ENCODE measurements at places on chromosomes 16 and 17.

DNA sequence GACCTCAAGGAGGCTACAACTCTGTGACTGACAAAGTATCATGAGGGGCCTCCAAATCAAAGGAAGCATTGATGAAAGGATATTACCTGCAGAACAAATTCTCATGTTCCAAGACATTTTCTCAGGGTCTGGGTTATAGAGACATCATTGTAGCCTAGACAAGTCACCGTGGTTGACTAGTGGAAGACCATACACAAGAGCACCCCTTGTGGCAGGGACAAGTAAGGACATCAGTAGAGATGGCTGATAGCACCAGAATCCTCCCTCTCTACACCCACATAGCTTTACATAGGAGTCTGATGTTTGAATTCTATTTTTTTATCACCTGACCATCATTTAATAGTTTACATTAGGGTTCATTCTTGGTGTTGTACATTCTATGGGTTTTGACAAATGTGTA lies 32.5 kb upstream of the CDH8 start:
- DNase-seq: no peak

GRCh38 chr16:48334325-48334724 lies 50.9 kb downstream of the SIAH1 start:
- DNase-seq: no peak

- no peak for DNase-seq
These were observed 7.7 kb downstream of the IL34 start for GRCh38 chr16:70653809-70654771.

- no peak for DNase-seq
These were observed 74.4 kb downstream of the METRNL start for GRCh38 chr17:83153681-83154310.

DNA sequence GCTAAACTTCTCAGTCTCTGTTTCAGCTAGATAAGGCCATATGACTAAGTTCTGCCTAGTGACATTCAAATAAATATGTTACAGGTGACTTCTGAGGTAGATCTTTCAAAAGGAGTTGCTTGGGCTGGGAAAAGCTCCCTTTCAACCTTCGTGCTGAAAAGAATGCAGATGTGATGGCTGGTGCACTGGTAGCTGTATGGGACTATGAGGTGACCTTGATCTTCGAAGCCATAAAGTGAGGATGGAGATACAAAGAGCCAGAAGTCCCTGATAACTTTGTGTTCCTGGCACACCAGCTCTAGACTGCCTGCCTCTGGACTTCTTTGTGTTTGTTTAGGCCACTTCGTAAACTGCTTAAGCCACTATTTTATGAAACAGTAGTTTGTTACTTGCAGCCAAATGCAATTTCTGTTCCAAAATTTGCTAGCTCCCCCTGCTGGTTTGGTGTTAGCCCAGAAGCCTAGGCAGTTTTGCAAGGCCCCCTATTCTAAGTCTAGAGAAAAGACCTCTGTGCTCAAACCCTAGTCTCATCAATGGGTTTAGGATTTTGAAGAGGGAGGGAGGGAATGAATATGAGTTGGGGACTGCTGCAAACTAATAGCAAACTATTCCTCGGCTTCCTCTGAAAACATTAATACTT lies 23.3 kb upstream of the ERCC4 start:
- DNase-seq: no peak

DNA sequence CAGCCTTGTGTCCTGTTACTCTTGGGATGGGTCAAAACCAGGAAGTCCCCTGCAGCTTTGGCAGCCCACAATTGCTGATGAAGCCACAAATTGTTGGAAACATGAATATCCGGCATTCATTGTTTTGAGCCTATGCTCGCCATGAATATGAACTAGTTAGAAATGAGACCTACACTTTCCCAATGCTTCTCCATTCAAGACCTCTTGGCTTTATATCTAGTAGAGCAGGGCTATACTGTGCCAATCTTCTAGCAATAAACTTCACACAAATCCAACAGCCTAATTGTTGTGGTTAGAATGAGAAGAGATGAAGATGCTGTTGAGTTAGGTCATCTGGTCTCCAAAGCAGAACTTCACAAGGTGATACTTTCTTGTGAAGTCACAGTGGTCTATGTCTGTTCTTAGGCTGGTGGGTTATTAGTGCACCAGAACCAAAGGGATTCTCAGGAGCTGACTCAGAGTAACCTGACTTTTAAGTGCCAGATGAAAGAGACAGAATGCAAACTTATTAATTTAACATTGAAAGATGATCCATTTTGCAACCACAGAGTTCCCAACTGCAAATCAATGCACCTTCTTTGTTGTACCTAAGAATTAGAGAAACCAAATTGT lies 13.7 kb upstream of the KRT23 start:
- no peak for DNase-seq

DNA sequence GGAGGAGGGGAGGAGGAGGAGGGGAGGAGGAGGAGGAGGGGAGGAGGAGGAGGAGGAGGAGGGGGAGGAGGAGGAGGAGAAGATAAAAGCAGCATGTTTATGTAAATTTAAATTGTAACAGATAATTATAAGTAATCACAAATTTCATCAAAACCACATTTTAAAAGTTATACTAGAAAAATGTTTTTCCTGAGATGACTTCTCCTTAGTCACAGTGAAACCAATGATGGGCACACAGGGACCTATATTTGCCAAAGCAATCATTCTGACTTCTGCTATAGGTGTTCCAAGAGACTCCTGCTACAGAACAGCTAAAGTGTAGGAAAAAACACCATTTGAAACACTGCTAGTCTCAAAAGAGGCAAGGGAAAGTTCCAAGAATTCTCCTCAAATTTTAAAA lies 66.4 kb downstream of the CEP95 start:
- no peak for DNase-seq

GRCh38 chr17:50547035-50547735 lies at the start of gene SPATA20:
Gene SPATA20, plus strand, starts transcription at chr17:50547174. Its CDS starts 35 bp downstream, at chr17:50547209.
- DNase-seq: no peak

DNA sequence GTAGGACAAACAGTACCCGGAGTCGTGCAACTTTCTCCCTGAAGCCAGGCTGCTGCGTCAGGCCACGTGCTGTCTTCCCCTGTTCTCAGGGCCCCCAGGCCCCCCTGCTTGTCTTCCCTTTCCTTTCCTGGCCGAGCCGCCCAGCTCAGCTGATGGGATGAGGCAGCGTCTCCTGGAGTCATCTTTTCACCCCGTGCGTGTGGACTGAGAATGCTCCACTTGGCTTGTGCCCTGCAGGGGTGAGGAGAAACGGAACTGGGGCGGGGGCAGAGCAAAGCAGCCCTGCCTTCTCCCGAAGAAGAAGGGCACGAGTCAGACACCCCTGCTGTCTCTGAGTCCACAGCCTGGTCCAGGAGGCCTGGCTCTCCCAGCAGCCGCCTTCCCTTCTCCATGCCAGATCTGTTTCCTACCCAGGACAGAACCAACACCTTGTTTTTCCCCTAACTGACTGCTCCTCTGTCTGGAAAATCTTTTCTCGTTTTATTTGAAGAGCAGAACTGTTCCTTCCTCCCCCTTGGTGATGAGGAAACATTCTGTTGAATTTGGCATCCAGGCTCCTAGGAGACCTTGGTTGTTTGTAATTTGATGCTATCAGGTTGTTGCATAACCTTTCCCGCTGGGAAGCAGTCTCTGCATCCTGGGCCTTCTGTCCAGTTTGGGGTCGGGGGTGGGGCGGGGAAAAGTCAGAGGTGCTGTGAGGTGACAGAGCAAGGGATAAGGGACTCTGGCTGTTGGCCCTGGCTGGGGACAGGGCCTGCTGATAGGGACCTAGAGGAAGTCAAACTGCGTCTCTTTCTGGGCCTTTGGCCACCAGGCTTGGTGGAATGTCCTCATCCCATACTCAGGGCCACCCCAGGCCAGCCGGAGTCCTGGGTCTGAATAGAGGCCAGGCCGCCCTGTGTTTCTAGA lies 78.8 kb downstream of the WIPI1 start:
- DNase-seq: no peak

DNA sequence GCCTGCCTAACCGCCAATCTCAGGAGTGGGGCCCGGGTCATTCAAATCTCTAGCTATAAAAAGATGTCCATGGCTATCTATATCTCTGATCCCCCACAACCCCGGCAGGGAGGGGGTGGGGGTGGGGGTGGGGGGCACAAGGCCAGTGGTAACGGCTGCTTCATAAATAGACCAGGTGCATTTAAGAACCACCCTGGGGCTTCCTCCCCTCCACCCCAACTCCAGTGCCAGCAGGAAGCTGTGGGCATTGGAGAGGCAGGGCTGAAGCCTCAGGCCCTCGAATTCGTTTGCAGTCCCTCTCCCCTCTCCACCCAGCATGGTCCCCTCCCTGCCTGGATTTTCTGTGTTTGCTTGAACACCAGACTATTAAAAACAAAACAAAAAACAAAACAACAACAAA lies 56.0 kb downstream of the RAP1GAP2 start:
- DNase-seq: no peak

GRCh38 chr17:43528319-43528987 lies 17.7 kb downstream of the ETV4 start:
- no peak for DNase-seq

- DNase-seq: no peak
These were observed 124.5 kb upstream of the LHX1 start for GRCh38 chr17:36812762-36813161.

DNA sequence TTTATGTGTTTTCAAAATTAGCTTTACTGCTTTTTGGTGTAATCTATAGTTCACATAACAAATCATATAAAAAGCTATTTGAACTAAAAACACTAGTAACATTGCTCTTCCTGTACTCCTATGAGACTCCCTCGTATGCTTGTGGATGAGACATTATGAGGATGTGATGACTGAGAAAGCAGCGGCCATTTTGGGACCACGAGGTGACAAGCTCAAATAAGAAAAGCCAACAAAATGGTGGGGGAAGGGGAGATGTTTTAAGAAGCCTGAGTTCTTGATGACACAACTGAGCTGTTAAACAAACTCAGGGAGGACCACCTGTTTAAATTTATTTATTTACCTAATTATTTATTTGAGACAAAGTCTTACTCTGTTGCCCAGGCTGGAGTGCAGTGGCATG lies 4.5 kb downstream of the CCL18 start:
- DNase-seq: no peak

DNA sequence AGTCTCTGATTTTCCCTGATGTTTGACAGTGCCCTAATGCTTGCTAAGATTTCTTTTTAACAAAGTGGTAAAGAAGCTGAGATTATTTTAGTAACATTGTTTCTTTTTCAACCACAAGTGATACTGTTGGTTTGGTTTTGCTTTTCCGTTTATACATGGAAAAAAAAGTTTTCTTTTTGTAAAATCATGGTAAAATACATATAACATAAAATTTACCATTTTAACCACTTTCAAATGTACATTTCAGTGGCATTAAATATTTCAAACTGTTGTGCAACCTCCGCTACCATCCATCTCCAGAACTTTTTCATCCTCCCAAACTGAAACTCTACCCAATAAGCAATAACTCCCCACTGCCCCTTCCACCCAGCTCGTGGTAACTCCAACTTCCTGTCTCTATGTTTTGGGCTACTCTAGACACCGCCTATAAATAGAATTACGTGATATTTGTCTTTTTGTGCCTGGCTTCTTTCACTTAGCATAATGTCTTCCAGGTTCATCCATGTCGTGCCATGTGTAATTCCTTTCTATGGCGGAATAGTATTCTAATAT lies 4.6 kb downstream of the CIITA start:
- DNase-seq: no peak

DNA sequence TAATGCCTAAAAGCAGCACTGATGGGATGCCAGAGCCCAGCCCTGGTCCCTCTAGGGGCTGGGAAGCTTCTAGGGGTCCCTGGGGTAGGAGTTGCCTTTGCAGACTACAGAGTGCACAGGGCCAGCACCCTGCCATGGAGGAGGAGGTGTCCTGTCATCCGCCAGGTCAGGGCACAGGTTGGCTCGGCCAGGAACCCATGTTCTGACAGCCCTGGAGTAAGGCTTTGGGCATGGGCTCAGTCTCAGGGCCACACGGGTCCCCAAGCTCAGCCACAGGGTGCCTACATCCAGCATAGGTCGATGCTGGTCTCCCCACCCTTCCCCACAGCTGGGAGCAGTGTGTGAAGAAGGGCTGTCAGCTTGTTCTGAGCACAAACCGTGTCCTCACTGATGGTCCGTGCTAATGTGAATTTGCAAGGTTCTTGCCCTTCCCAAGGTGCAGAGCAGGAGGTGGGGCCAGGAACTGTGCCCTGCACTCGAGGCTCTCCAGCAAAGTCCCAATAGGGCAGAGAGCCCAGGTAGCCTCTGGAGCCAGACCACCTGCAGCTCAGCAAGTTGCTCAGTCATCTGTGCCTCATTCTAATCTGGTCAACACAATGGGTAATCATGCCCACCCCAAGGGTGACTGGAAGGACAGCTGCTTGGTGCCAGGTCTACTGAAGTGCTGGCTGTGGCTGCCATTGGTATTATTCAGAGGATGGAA lies 72.8 kb downstream of the AMFR start:
- no peak for DNase-seq

DNA sequence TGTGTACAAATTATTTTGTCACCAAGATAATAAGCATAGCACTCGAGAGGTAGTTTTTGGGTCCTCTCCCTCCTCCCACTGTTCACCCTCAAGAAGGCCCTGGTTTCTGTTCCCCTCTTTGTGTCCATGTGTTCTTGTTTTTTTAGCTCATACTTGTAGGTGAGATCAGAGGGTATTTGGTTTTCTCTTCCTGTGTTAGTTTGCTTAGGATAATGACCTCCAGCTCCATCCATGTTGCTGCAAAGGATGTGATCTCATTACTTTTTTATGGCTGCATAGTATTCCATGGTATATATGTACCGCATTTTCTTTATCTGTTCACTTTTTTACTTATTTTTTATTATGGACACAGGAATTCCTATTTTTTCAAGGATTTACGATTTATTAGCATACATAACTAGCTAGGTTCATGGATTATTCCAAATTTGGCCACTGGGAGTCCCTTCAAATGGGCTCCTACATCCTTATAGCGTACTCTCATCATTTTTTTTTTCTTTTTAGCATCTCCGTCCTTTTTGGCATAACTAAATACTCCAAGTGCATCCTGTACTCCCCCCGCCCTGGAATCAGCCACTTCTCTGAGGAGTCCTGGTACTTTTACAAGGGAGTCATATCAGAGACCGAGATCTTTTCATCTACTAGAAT lies 7.3 kb downstream of the TADA2A start:
- no peak for DNase-seq

- no peak for DNase-seq
These were observed 398.8 kb downstream of the HS3ST3B1 start for GRCh38 chr17:14699574-14700185.

GRCh38 chr16:6926341-6926740 lies 406.3 kb upstream of the RBFOX1 start:
- no peak for DNase-seq

GRCh38 chr17:20852239-20852989 lies 190.4 kb downstream of the USP22 start:
- DNase-seq: no peak

DNA sequence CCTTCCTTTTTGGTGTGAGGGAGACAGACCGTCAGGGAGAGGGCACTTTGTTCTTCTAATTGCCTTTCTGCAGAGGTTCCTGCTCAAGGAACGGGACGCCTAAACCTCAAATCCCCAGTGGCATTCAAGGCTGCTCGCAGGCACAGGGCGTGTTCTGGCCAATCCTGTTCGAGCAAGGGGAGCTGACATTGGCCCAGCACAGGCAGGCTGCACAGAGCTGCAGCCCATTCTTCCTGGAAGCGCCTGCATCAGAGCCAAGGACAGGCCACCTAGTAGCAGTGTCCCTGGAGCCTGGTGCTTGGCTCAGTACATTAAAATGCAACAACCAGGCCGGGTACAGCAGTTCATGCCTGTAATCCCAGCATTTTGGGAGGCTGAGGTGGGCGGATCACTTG lies 72.2 kb upstream of the CREBBP start:
- no peak for DNase-seq

All from cortex of kidney (tissue), 1 donor.